ENCODE measurements at places on chromosomes 3 and 15. TPM values are rescaled to one million over a fixed set of nuclear protein-coding genes. Genes with fewer than 3 reads are reported as not detected.

DNA sequence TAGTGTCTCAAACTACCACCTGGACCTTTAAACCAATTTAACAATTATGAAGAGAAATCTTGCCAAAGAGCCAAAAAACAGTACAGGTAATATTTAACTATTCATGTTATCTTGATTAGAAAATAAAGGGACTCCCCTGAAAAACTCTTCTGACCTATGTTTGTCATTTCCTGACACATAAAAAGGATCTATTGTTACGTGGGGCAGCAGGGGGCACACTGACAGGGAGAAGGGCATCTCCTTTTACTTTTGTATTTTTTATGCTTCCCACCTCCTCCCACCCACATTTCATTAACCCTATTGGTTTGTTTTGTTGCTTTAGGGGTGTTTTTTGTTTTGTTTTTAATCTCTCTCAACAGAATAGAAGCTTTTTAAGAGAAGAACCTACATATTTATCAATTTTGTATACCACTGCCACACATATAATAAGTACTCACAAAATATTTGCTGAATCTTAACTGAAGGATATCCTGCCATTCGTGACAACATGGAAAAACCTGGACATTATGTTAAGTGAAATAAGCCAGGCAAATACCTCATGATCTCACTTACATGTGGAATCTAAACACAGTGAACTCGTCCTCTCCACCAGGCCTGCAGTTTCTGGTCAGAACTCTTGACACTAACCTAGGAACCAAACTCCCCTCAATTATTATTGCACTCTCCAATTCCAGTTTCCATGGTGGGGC, 17.7 kb downstream of the STAG1 start:
- H3K4me1 ChIP-seq, result peaks cover 60% of the 10 kb centered on the region
- DNase-seq, result no peak
- H3K4me3 ChIP-seq, result no peak overlapping the region
- no peaks in the 10 kb centered on the region for H3K36me3 ChIP-seq
- H3K27ac ChIP-seq, result no peak overlapping the region
- no peaks in the 10 kb centered on the region for H3K27me3 ChIP-seq

DNA sequence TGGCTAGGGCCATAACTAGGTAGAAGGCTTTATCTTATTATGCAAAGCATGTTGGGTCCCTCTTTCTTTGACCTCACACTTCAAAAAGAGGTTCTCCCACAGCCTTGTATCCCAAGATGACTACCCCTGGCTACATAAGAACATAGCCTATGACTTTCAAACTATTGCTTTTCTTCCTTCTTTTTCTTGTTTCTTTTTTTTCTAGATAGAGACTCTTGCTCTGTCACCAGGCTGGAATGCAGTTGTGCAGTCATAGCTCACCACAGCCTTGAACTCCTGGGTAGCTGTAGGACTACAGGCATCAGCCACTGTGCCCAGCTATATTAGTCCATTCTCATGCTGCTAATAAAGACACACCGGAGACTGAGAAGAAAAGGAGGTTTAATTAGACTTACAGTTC, 47.2 kb downstream of the DIPK2A start:
- H3K27me3 ChIP-seq, result no peaks in the 10 kb centered on the region
- no peaks in the 10 kb centered on the region for H3K4me1 ChIP-seq
- H3K36me3 ChIP-seq, result no peaks in the 10 kb centered on the region
- no peak for DNase-seq
- H3K4me3 ChIP-seq, result no peak overlapping the region

- no peaks in the 10 kb centered on the region for H3K27me3 ChIP-seq
- H3K4me3 ChIP-seq, result no peak overlapping the region
- no peaks in the 10 kb centered on the region for H3K36me3 ChIP-seq
- H3K4me1 ChIP-seq, result no peaks in the 10 kb centered on the region
- no peak for DNase-seq
These were observed 39.0 kb downstream of the MED12L start for GRCh38 chr3:151124476-151124875.

The DTWD1 gene
- 28.7 TPM for total RNA-seq

The RETNLB gene
- not detected for total RNA-seq

GRCh38 chr15:52318729-52319500, 23.3 kb upstream of the MYO5C start:
- DNase-seq, result no peak
- H3K27me3 ChIP-seq, result no peaks in the 10 kb centered on the region
- no peak overlapping the region for H3K27ac ChIP-seq
- no peak overlapping the region for H3K4me3 ChIP-seq

- H3K4me3 ChIP-seq, result no peak overlapping the region
- DNase-seq, result no peak
- H3K27me3 ChIP-seq, result no peaks in the 10 kb centered on the region
- H3K27ac ChIP-seq, result no peak overlapping the region
- no peaks in the 10 kb centered on the region for H3K4me1 ChIP-seq
- no peaks in the 10 kb centered on the region for H3K36me3 ChIP-seq
These were observed 478.2 kb upstream of the ROBO2 start for GRCh38 chr3:76561494-76562236.

The CSTA gene
- 0.61 TPM for total RNA-seq

DNA sequence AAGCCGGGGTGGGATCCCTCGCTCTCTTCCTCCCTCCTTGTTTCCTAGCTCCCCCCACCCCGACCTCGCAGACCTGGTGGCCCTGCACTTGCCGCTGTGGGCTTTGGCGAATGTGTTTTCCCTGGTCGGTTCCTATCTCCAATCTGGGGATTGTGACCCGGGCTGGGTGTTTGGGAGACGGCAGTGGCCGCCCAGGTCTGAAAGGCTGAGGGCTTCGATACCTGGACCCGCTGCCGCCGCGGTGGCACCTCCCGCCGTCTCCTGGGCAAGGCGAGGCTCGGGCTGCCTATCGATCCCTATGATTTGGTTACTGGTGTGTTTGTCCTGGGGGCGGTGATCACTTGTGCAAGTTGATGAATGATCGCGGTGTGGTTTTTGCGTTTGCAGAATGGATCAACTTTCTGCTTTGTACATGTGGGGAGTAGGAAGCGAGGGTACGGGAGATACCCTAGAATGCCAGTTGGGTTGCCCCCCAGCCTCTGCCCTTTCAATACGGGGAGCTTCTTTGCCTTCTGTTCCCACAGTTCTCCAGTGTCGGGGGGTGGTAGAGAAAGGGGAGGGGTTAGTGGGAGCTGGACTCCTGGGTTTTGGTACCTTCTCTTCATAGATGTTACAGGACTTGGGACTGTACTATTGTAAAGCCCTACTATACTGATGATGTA, 3.0 kb downstream of the BBX start:
- no peaks in the 10 kb centered on the region for H3K36me3 ChIP-seq
- DNase-seq, result no peak
- H3K27me3 ChIP-seq, result no peaks in the 10 kb centered on the region
- peaks cover 36% of the 10 kb centered on the region for H3K4me1 ChIP-seq

The SERPINI2 gene
- not detected for total RNA-seq

DNA sequence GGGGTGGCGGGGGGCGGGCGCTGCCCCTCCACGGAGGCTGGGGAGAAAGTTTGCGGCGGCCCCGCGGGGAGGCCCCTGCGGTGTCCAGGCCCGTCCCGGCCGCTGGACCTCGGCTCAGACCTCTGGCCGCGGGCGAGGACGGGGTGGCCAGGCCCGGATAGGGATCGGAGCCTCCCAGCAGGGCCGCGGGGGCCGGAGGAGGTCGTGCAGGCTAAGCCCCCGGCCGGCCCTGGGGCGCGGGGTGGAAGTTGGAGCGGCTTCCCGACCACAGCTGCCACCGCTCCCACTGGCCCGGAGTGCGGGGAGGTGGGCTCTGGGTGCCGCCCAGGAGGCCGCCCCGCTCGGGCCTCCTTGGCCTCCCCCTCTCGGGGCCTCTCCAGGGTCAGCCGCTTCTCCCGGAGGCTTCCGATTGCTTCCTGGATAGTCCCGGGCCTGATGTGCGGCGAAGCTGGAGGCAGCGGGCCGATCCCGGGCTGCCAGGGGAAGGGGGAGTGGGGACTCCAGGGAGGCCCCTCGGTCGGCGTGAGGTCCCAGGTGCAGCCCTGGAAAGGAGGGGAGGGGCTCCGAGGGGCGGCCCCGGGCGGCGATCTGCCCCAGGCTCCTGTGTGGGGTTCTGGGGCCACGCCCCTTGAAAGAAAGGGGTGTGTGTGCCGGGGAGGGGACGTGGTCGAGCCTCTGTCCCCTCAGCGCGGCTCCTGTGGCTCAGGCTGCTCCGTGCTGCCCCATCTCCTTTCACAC, 907 bp downstream of the PLXNA1 start:
- no peaks in the 10 kb centered on the region for H3K27me3 ChIP-seq
- peak overlapping the region; percentile 20 for H3K27ac ChIP-seq
- DNase-seq, result peak; percentile 29
- peaks cover 17% of the 10 kb centered on the region for H3K4me1 ChIP-seq
- H3K4me3 ChIP-seq, result peak overlapping the region; percentile 23

The ACKR4 gene
- total RNA-seq, result not detected

DNA sequence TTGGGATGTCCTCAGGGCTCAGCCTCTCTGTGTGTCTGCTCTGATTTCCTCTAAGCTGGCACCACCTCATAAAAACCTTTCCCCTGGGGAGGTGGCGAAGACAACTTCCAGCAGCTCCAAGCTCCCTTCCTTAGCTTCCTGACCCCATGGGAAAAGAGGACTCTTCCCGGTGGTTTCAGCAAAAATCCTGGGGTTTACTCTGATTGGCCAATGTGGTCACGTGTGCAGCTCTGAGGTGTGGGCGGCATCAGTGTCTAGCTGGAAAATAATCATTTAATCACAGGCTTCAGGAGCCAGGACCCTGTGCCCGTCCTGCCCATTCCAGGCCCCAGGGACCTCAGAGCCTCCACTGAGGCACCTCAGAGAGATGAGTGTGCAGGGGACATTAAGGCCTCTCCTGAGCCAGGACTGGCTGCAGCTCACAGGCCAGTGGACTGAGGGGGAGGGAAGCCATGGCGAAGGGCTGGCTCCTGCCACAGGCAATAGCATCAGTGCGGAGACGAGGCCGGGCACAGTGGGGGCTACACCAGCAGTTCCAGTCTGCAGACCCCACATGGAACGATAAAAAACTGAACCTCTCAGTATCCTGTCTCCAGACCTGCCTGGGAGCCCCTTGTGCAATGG, 104.1 kb downstream of the TPRA1 start:
- no peaks in the 10 kb centered on the region for H3K4me1 ChIP-seq
- no peak overlapping the region for H3K4me3 ChIP-seq
- no peak overlapping the region for H3K27ac ChIP-seq
- no peak for DNase-seq
- no peaks in the 10 kb centered on the region for H3K36me3 ChIP-seq
- H3K27me3 ChIP-seq, result no peaks in the 10 kb centered on the region

DNA sequence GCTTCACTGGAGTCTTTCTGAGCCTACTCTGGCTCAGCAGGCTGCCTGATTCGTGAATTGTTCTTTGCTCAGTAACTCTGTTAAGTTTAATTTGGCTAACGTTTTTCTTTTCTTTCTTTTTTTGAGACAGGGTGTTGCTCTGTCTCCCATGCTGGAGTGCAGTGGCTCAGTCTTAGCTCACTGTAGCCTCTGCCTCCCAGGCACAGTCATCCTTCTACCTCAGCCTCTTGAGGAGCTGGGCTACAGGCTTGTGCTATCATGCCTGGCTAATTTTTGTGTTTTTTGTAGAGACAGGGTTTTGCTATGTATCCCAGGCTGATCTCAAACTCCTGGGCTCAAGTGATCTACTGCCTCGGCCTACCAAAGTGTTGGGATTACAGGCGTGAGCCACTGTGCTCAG, 165.0 kb downstream of the PEX5L start:
- no peak overlapping the region for H3K27ac ChIP-seq
- no peaks in the 10 kb centered on the region for H3K27me3 ChIP-seq
- no peaks in the 10 kb centered on the region for H3K4me1 ChIP-seq
- H3K4me3 ChIP-seq, result no peak overlapping the region
- no peaks in the 10 kb centered on the region for H3K36me3 ChIP-seq

GRCh38 chr3:70854108-70854507, 541.7 kb upstream of the MDFIC2 start:
- no peaks in the 10 kb centered on the region for H3K4me1 ChIP-seq
- H3K4me3 ChIP-seq, result no peak overlapping the region
- H3K27ac ChIP-seq, result no peak overlapping the region
- DNase-seq, result no peak
- H3K36me3 ChIP-seq, result no peaks in the 10 kb centered on the region

The CDC25A gene
- total RNA-seq, result not detected

DNA sequence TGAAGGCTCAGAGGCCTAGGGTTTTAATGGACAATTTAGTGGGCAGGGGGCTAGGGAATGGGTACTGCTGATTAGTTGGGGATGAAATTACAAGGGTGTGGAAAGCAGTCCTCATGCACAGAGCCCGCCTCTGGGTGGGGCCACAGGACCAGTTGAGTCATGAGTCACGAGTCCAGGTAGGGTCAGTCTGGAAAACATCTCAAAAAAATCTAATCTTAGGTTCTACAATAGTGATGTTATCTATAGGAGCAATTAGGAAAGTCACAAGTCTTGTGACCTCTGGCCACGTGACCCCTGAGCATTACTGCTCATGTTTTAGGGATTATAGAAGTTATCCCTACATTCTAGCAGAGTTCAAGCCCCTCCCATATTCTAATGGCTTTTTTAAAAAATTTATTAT, 18.6 kb upstream of the IREB2 start:
- DNase-seq, result no peak
- no peak overlapping the region for H3K4me3 ChIP-seq
- no peak overlapping the region for H3K27ac ChIP-seq
- no peaks in the 10 kb centered on the region for H3K4me1 ChIP-seq
- no peaks in the 10 kb centered on the region for H3K36me3 ChIP-seq

DNA sequence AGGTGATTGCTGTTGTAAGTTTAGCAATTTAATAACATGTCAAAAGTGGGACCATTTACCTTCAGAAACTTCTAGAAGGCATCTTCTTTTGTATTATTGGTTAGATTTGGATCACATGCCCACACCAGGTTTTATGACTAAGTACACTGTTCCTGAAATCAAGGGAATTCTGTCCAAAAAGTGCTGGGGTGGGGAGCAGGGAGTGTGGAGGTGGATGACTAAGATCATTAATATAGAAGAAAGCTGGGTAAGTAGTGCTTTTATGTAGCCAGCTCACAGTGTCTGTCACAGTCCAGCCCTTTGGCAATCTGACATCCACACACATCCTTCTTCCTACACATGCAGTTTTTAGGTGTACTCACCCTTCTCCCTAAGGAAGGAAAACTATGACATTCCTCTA, 120.0 kb downstream of the TMCO5A start:
- H3K36me3 ChIP-seq, result no peaks in the 10 kb centered on the region
- DNase-seq, result no peak
- H3K27me3 ChIP-seq, result no peaks in the 10 kb centered on the region
- no peak overlapping the region for H3K27ac ChIP-seq
- no peak overlapping the region for H3K4me3 ChIP-seq
- H3K4me1 ChIP-seq, result no peaks in the 10 kb centered on the region

DNA sequence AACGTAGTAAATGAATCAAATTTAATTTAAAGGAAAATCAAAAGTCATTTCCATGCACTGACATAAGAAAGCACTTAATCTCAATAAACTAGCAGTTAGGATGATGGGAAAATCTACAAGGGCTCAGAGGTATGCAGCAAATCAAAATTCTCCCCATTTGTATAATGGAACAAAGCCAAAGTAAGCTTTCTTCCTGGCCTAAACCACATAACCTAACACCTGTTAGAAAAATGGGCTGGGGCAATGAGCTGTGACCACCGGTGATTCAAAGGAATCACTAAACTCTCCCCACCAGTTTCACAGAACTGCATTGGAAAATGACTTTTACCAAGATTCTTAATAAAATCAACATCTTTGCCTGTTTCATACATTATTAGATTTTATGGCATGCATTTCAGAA, 1024.3 kb downstream of the FHIT start:
- H3K4me3 ChIP-seq, result no peak overlapping the region
- H3K27me3 ChIP-seq, result no peaks in the 10 kb centered on the region
- H3K4me1 ChIP-seq, result no peaks in the 10 kb centered on the region
- H3K27ac ChIP-seq, result no peak overlapping the region
- DNase-seq, result no peak
